ENCODE measurements at places on chromosomes 12 and 14.
A peak's percentile ranks its signal among the peaks of the same experiment; 100 is the strongest.

DNA sequence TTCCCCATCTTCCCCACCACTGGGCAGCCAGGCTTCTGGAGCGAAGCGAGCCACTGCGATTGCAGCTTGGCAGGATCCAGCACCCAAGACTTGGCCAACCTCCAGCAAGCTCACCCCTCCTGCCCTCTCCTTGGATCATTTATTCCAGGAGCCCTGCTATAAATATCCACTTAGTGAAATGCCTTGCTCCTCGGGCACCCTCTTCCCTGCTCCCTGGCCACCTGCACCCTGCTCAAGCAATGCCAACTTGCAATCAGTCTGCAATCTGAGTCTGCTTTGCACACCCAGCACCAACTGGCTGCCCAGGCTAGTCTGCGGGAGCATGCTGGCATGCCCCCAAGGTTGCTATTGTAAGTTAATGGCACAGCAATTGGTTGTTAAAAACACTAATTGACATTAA is 666.0 kb downstream of the MED13L start:
- no peak for DNase-seq

GRCh38 chr14:26199590-26200370 is 398.1 kb downstream of the NOVA1 start:
- no peak for DNase-seq

- no peak for DNase-seq
Measured at GRCh38 chr14:41597647-41598046, 9.0 kb upstream of the LRFN5 start.

DNA sequence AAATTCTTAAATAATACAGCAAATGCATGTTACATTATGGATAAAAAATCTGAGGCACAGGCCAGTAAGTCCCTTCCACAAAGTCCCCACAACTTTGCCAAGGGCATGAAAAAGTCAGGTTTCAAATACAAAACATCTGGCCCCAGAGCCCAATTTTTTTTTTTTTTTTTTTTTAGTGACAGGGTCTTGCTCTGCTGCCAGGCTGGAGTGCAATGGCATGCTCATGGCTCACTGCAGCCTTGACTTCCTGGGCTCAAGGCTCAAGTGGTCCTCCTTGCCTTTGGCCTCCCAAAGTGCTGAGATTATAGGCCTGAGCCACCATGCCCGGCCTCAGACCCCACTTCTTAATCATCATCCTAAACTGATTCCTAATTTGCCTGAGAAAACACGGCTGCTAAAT is 3.1 kb upstream of the TTC8 start:
- DNase-seq, result no peak

- DNase-seq, result no peak
Measured at GRCh38 chr14:75318353-75318752, 39.7 kb downstream of the FOS start.

GRCh38 chr12:78914859-78915331 is 50.3 kb downstream of the SYT1 start:
- no peak for DNase-seq

DNA sequence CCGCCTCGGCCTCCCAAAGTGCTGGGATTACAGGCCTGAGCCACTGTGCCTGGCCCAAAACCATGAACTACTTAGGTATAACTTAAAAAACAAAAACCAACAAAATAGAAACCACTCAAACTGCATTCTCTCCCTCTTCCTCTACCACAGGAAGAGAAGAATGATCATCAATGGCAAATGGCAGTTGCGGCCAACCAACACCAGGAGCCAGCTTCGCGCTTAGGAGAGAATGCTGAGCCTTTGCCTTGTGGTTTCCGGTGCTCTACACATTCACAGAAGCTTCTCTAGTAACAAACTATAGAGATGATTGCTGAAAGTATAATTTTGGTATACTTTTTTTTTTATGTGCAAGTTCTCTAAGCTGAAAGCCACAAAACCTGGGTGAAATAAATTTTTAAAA is 17.1 kb downstream of the CATSPERB start:
- no peak for DNase-seq

DNA sequence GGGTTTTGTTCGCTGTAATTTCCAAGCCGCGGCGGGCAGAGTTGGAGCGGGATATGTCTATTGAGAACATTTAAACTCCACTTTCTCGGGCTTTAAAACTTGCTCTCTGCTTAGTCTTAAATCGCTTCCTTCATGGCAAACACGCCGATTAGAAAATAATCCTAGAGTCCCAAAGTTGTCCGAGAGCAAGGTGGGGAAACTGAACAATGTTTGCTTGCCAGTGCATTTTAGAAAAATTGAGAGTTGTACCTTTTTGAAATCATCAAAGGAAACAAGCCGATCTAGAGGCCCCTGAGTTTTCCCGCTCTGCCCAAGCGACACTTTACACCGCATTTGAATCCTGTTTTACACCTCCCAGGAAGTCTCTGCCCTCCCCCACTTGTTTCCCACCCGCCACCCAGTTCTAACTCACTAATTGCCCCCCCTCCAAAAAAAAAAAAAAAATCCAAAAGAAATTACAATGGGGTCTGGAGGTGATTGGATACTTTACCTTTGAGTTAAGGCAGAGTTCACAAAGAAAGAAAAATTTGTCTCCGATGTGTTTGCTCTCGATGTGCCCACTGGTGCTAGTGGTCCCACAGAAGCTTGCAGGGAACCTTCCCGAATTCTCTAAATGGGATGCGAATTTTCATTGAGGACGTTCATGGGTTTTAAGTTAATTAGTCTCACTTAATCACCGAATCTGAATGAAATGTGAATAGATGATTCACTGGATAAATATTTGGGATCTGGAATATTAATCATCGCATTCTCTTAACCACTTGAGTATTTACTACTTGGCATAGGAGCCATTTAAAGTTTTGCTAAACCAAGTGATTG is 2.3 kb downstream of the HMGA2 start:
- DNase-seq, result peak; percentile 73

DNA sequence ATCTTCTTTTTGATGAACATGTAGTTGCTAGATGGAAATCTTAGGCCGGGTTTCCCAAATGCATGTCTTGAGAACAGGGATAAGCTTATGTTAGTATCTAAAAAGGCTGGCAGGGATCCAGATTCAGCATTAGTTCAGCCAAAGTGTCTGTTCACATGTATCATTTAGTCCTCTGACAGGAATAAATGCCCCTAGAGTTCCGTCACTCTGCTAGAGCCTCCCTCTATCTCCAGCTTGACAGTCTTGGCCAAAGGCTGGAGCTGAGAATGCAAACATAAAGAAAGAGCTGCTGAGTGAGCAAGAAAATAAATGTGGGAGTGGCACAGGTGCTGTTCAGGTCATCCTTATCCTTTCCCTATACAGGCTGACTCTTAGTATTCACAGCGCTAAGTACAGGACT is 13.8 kb upstream of the NELL2 start:
- DNase-seq, result no peak

- DNase-seq, result no peak
Measured at GRCh38 chr12:62933602-62934238, 1.2 kb downstream of the PPM1H start.

DNA sequence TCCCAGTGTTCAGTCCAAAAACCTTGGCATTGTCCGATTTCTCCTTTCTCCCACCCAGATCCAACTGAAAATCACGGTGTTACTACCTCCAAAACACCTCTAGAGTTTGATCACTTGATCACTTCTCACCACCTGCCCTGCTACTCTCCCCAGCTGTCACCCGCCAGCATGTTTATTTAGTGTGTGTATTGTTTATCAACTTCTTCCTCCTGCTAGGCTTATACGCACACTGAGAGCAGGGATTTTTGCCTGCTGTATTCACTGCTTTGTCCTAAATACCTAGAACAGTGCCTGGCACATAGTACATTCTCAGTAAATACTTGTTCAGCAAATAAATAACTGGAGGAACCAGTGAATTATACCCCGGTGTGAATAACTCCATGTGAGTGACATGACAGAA is 5.0 kb downstream of the BDKRB1 start:
- no peak for DNase-seq

DNA sequence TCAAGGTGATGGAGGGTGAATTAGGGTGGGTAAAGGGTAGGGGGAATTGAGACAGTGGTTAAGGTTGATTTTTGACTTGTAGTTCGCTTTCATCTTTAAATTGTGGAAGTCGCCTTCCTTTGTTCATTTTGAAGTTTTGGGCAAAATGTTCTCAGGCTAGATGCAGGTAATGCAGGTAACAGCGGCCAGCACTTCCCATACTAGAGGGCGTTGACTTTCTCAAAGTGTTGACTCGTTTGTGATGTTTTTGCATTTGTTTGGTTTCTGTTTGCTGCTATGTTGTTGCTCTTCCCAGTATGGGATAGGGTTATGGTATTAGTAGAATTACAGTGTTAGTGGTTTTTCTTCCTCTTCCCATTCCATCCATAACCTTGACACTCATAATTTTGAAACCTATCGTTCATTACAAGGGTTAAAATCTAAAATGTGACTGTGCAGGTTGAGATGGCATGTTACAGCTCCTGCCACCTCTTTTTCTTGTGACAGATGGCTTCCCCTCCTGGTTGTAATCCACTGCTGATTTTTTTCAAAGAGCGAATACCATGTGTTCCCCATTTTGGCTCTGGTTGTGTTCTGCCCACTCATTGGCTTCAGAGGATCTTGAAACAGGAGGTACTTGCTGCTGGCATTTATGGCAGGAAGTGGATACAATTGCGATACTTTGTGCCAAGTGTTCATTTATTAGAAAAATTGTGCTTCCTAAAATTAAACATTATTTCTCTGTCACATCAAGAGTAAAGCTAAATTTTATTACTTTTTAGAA is 57.1 kb downstream of the ERC1 start:
- DNase-seq, result no peak

- DNase-seq, result no peak
Measured at GRCh38 chr14:80403036-80403435, 191.7 kb upstream of the DIO2 start.

DNA sequence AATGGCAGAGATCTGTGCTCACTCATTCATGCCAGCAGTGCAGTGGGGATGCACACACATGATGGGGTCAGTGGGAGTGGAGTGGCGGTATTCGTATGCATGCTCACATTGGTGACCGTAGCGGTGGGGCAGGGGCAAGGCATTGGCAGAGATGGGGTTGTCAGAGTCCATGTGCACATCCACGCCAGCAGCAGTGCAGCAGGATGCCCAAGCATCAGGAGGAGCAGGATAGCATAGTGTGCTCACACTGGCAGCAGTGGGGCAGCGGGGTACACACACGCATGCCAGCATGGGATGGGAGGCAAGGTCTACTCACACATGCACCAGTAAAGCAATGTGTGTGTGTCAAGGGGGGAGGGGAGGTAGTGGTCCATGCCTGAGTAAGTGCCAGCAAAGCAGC is 89.4 kb upstream of the GARIN6 start:
- DNase-seq, result no peak

- no peak for DNase-seq
Measured at GRCh38 chr14:104116756-104117340, 21.5 kb upstream of the KIF26A start.

DNA sequence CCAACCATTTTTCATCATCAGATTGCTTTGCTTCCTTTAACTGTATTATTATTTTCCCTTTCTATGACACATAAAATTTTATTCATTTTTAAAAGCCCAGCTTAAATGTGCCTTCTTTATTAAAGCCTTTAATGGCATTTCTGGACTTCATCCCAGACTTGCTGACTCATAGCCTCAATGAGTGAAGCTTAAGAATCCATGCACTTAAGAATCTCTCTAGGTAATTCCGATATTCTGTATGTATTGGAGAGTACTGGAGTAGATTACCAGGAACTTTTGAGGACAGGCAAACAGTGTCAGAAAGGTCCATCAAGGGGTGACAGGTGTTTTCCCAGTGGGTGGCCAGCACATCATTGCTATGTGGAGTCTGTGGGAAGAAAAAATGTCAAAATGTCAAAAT is 107.9 kb downstream of the PTPRQ start:
- DNase-seq, result peak; percentile 98

DNA sequence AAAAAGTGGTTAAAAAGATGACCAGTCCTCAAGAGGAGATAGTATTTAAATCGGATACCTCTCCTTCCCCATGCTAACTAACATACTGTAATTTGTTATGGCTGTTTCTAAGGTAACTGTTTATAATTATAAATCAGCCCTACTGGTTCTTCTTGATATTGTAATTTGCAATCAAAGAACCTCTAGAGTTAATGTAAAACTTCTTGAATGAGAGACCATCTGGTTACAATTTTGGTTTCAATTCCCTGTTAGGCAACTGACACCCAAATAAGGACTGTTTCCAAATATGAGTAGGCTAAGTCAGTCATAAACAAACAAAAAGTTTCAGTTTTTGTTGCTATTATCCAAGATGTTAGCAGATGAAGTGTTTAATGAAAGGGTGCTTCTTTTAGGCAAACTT is 120.2 kb upstream of the DNM1L start:
- DNase-seq, result no peak

DNA sequence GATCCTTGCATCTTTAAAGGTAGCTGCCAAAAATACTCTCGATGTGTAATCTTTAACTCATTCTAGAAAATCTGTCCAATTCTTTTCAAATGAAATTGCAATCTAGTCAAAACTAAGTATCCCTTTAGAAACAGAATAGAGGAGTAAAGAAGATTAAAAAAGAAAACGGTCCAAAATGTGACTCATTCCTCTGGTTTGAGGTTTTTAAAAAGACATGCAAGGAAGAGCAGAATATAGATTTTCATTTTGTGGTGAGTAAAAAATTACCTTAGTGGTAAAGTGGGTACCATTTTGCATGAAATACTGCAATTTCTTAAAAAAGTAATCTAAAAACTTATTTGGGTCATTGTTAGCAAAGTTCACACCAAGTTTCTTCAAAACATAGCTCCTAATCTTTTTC is 108.4 kb downstream of the BRMS1L start:
- DNase-seq, result no peak

DNA sequence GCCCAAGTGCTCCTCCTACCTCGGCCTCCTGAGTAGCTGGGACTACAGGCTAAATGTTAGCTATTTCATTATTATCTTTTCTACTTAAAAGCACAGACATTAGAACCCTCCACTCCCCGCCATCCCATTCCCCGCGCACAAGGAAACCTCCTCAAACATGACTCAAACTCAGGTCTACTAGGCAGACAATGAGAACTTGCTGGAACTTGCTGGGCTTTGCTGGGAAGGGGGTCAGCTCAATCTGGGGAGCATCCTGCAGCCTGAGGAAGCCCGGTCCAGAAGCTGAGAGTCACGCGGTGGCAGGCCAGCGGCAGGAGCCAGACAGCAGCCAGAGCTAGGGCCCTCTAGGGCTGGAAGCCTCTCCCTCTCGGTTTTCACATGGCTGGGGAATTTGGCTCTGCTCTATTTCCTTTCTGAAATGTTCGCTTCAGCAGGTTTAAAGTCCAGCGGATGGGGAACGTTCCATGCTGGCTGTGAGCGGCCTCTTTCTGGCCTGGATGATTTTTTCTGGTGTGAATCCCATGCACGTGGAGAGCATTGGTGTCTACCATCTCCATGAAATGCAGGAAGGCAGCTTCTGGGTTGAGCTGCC is 68.5 kb downstream of the SLC6A12 start:
- DNase-seq, result no peak

- DNase-seq, result no peak
Measured at GRCh38 chr12:53287741-53288216, 7.6 kb upstream of the PFDN5 start.

DNA sequence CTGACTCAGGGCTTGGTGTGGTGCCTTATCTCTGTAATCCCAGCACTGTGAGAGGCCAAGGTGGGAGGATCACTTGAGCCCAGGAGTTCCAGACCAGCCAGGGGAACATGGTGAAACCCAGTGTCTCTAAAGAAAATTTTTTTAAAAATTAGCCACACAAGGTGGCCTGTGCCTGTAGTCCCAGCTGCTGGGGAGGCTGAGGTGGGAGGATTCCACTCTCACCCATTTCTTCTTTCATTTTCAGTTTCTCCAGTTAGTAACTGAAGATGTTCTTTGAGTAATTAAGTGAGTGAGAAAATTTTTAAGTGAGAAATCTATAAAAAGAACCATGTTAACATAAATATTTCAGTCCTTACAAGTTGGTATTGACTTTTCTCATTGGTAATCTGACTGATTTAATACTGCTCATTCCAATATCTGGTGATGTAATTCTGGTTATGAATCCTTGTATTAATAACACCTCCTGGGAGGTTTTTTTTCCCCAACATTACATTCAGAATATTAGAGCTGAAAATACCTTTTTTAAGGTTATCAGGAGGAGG is 6.1 kb downstream of the METTL3 start:
- DNase-seq, result no peak

Measured in HS-5 (cell line).